ENCODE measurements at places on chromosomes 6 and 20.

GRCh38 chr20:25178563-25179438 is 16.7 kb upstream of the ENTPD6 start:
- DNase-seq = peak; percentile 24

- no peak for DNase-seq
These were observed 2.5 kb downstream of the MYLK4 start for GRCh38 chr6:2748183-2748582.

DNA sequence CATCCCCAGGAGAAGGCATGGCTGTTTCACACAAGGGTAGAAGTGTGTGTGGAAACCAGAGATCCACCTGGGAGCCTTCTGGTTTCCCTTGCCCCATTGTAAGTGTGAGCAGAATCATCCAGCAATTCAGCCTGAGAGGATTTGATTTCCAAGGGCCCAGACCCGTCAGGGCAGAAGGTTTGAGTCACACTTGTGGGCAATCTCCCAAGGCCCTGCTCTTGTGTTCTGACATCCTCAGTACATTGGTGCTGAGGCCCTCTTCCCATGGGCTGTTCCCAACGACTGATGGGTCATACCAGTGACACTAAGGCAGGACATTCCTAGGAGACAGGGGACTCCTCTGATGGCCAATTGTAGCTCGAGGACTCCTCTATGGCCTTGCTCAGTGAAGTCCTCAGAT is 58.2 kb upstream of the POLR1H start:
- DNase-seq = no peak

GRCh38 chr6:143598466-143599080 is 79.2 kb upstream of the PHACTR2 start:
- no peak for DNase-seq

DNA sequence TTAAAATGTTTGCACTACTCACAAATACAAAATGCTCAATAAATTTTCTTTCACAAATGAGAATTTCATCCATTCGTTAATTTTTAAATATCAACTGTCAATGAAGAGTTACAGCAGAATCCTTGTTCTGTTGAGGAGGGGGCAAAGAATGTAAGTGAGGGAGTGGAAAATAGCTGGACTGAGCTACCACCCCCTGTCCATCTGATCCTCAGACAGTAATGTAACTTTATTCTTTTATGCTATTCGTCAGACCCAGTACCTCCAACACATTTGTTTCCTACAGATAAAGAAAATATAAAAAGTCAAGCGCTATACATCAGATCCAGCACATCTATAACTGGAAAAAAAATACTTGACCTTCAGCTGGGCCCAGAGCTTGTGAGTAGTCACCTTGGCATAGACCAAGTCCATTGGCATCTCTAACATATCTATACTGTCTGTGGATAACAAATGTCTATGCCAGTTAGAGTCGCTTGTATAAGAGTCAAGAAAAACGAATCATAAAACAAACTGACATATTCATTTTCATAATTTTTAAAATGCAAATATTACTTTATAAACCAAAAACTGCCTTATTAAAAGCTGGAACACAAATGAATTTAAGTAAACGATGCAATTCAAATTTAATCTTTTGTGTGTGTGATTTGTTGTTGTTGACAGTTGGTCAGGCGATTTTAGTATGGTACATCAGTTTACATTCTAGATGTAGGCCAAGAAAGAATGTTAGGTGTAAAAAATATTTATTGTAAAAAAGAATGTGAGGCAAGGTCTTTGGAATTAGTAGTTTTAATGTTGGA is 57.2 kb upstream of the HFE start:
- no peak for DNase-seq

- no peak for DNase-seq
These were observed 7.0 kb downstream of the ENPP4 start for GRCh38 chr6:46136831-46137230.

- no peak for DNase-seq
These were observed 3.1 kb upstream of the HINT3 start for GRCh38 chr6:125953502-125953875.

DNA sequence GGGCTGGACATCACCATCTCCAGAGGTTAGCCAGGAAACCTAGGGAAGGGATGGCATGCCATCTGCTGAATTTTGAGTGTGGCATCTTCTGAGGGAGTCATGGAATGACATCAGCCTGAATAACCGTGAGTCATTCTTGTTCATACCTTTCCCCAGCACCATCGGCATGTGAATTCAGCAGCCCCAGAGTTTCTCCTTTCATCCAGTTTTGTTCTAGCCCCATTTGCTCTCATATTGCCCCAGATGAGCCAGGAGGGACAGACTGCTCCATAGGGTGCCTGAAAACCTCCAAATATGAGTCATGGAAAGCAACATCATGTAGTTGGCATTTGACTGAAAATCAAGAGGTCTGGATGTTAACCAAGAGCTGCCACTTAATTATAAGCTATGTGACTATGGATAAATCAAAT is 219.2 kb upstream of the SGK1 start:
- DNase-seq = no peak

DNA sequence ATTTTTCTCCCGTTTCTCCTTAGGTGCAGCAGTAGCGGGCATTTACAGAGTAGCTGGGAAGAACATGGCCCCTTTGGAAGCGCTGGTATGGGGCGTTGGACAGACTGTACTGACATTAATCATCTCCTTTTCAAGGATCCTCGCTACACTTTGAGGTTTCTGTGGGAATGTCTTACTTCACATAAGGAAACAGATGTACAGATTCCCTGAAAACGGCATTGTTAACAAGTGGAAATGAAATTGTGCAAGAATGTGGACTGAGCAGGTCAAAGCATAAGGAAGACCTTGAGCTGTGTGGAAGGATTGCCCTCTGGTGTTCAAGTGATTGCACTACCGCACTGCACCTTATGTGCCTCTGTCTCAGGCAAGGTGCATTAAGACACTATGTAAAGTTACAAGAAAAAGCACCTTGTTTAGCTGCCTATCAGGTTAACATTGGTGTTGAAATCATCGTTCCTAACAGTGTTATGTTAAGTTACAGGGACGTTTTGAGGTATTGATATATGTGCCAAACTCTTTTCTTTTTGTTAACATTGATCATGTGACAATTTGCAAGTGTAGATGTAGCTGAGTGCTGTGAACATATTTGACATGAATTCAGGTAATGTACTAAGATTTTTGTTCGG is 38.0 kb downstream of the TMEM170B start:
- DNase-seq = peak; percentile 49

DNA sequence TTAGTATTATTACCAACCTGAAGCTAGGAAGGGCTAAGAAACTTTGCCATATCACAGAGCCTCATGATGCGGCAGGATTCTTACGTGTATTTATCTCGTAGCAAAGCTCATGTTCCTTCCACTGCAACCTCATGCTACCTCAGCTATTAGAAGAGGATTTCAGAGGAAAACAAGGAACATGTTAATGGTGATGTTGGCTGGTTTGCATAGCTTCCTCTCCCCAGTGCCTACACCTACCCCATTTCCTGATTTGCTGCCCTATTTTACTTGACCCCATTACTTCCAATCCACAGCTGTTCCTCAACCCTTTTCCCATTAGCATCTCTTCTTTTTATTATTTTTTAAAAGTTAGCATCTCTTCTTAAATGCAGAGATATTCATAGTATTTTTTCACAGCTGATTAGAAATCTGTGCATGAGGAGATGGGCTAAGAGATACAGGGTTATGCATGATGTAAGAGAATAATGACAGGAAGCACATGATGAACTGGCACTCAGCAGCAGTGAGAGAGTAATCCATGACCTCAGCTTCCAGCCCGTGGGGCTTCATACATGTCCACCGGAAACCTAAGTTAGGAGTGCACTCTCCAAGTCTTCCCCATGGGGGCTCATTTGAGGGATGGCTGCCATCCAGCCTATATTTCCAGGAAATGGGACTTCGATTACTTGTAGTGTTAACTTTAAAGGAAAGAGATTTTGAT is 106.1 kb upstream of the ASF1A start:
- no peak for DNase-seq

- no peak for DNase-seq
These were observed 172.5 kb upstream of the FERMT1 start for GRCh38 chr20:6295127-6295866.

- no peak for DNase-seq
These were observed 54.1 kb downstream of the ZNF217 start for GRCh38 chr20:53539516-53539915.

GRCh38 chr20:13147071-13147963 is 73.8 kb upstream of the ISM1 start:
- no peak for DNase-seq

DNA sequence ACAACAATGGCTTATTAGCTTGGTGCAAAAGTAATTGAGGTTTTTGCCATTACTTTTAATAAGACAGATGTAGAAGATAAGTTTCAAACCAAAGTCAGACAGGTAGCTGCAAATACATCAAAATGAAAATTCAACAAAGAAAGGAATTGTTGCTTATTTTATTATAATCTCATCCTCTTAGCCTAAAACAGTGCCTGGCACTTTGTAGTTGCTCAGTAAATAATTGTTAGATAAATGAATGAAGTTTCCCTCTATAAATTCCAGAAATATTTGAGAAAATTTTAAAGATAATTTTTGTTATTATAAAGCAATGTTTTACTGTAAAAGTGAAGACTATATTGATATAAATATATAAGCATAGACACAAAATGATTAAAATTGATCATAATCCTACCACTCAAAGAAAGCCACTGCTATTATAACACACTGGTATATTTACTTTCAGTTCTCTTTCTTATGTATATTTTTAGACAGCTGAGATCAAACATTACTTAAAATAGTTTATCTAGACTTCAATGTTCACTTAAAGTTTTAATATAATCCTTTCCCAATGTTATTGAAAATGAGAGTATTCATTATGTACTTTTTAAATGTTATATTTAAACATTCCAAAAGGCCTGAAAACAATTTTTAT is 42.5 kb downstream of the SESN1 start:
- no peak for DNase-seq

- DNase-seq = no peak
These were observed 78.5 kb downstream of the PDE10A start for GRCh38 chr6:165584541-165584940.

- no peak for DNase-seq
These were observed 93.2 kb downstream of the TBX18 start for GRCh38 chr6:84671183-84671582.

GRCh38 chr6:11889572-11889971 is 111.0 kb upstream of the ADTRP start:
- DNase-seq = no peak

DNA sequence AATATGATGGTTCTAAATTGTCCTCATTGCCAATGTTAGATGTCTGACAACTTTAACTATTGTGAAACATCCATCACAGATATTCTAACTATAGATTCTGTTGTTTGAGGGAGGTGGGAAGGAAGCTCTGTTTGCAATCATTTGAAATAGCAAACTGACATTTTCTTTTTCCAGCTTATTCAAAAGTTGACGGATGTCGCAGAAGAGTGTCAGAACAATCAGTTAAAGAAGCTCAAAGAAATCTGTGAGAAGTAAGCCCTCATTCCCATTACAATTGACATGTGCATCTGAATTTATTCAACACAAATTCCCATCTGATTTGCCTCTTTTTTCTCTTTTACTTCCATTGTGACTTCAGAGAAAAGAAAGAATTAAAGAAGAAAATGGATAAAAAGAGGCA is 280.6 kb upstream of the PLCB4 start:
- no peak for DNase-seq

GRCh38 chr6:139858429-139858828 is 484.0 kb upstream of the CITED2 start:
- no peak for DNase-seq

- DNase-seq = peak; percentile 49
These were observed 113.1 kb downstream of the FYN start for GRCh38 chr6:111759836-111760785.

GRCh38 chr6:26044140-26045064 is 42.8 kb upstream of the HFE start:
- DNase-seq = peak; percentile 74

- DNase-seq = no peak
These were observed 547.7 kb downstream of the EPM2A start for GRCh38 chr6:145187491-145188206.

DNA sequence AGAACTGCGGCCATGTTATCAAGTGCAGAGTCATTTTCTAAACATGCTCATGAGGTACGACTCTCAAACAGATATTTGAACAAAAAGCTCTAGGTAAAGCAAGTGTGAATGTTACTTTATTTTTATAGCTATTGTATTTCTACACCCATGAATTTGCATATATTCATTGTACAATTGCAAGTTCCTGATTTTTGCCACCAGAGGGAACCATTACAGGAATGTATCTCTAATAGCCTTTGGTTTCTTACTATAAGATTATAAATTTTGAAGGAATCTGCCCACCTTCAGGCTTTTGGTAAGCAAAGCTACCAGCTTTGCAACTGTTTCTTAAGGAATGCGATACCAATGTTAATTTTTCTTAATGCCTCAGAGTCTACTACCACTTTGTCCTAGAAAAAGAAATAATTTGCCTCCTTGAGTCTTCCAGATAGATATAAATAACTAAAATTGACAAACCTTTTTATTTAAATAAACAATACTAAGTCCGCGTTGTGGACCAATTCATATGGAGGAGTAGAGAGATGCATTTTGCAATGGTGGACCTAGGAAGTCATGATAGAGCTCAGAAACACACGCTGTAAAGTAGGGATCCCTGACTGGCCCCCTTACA is 125.4 kb upstream of the SAMD5 start:
- DNase-seq = no peak

DNA sequence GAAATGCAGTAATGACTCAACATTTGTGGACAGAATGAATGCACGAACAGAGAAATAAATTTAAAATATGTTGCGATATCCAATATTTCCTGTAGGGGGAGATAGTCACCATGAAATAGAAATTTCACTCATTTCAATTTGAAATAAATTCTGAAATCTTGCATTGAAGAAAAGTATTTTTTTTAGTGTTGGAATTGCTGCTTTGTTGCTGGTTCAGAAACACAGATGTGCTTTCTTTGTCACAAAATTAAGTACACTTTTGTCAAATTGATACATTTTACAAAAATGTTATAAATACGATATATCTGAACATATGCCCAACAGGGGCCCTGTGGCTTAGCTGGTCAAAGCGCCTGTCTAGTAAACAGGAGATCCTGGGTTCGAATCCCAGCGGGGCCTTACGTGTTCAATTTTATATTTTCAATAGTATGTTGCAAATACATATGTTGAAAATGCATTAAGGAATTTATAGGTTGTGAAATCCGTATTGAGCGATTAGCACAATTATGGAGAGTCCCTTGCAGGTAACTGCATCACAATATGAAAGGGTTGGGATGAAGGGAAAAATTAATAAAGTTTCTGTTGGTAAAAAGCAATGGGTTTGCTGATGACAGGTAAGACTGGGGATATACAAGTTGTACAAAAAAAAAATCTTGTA is 85.4 kb upstream of the PRSS16 start:
- DNase-seq = peak; percentile 34

- DNase-seq = no peak
These were observed 24.0 kb downstream of the COL11A2 start for GRCh38 chr6:33168284-33168601.

DNA sequence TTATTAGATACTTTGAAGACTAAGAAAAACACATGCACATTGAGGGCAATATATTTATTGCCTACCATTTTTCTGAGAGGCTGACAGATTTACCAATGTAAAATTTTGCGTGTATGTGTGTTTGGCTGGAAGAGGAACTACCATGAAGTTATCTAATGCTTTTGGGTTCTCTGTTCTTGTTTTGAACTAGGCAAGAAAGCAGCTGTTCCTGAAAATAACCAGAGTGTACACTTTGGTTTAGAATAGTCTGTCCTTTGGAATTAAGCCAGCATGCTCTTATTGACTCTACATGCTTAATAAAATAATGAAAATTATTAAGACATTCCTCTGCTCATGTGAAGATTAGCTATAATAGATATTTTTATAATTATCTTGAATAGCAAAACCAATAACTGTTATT is 129.2 kb downstream of the MYB start:
- no peak for DNase-seq

All from stimulated activated naive CD8-positive, alpha-beta T cell treated with anti-CD3 and anti-CD28 coated beads, Interleukin-15, amount 100 ng/mL, for 72 hours (primary cell).